ENCODE measurements at places on chromosomes 11 and 22. TPM values are rescaled to one million over a fixed set of nuclear protein-coding genes. Genes with fewer than 3 reads are reported as not detected.

BAIAP2L2 gene
- polyA plus RNA-seq: not detected

RTL10 gene
- 1.5 TPM for polyA plus RNA-seq

RCOR2 gene
- not detected for polyA plus RNA-seq

C11orf21 gene
- 135 TPM for polyA plus RNA-seq
